ENCODE measurements at places on chromosomes 11 and 22.

GRCh38 chr11:22194907-22195306 lies 2.0 kb downstream of the ANO5 start:
- no peaks in the 10 kb centered on the region for H3K36me3 ChIP-seq
- H3K27me3 ChIP-seq = peaks cover 23% of the 10 kb centered on the region
- H3K4me1 ChIP-seq = no peaks in the 10 kb centered on the region
- DNase-seq = no peak
- H3K27ac ChIP-seq = no peak overlapping the region

GRCh38 chr11:19753451-19754106 lies 40.9 kb downstream of the NAV2 start:
- H3K4me1 ChIP-seq = no peaks in the 10 kb centered on the region
- no peak overlapping the region for H3K4me3 ChIP-seq
- peaks cover 2% of the 10 kb centered on the region for H3K27me3 ChIP-seq
- no peak overlapping the region for H3K27ac ChIP-seq
- DNase-seq = no peak

- peaks cover 32% of the 10 kb centered on the region for H3K4me1 ChIP-seq
- H3K4me3 ChIP-seq = no peak overlapping the region
- H3K27me3 ChIP-seq = no peaks in the 10 kb centered on the region
- H3K36me3 ChIP-seq = peaks cover 34% of the 10 kb centered on the region
- H3K27ac ChIP-seq = no peak overlapping the region
These were observed 3.9 kb downstream of the SMPD1 start for GRCh38 chr11:6393989-6394670.

DNA sequence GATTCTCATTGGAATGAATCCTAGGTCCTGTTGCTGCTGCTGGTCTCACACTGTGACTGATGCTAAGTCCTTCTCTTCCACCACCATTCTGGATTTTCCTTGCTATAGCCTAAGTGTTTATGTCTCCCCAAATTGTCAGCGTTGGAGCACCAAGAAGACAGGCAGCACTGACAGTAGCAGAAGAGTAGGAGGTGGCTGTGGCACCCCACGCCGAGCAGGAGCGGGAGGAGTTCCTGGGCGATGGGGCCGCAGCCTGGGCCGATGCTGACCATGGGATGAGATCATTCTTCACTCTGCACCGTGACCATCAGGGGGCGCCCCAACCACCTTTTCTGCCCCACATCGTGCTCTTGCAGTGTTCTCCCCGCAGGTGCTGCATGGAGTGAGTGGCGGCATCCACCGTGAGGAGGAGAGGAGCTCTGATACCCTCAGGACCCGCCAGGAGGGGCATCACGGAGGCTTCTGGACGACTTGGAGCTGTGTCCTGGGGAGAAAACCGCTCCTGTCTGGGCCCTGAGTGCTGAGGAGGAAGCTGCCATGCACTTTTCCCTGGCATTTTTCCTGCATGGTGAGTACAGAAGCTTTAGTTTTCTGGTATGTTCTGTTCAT lies 57.0 kb downstream of the LRRC74B start:
- H3K36me3 ChIP-seq = no peaks in the 10 kb centered on the region
- peak; percentile 61 for DNase-seq
- no peak overlapping the region for H3K27ac ChIP-seq
- H3K27me3 ChIP-seq = peaks cover 32% of the 10 kb centered on the region
- H3K4me1 ChIP-seq = peaks cover 8% of the 10 kb centered on the region
- H3K4me3 ChIP-seq = no peak overlapping the region

DNA sequence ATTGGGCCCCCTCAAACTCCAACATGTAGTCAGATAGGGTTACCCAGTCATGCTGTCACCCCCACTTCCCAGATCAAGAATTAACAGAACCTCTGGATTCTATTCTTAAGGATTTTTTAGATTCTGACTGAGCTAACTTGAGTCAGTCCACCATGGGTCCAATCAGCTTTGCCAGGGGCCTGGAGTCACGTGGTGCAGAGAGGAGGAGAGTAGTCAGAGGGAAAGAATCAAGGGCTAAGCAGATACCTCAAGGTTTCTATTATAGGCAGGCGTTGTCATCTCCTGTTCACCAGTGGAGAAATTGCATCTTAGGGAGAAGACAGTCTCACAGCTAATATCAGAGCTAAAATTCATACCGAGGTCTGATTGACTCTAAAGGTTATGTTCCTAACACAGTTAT lies 28.2 kb downstream of the FZD4 start:
- DNase-seq = no peak
- H3K4me1 ChIP-seq = no peaks in the 10 kb centered on the region
- H3K27me3 ChIP-seq = peaks cover 6% of the 10 kb centered on the region
- no peak overlapping the region for H3K27ac ChIP-seq

DNA sequence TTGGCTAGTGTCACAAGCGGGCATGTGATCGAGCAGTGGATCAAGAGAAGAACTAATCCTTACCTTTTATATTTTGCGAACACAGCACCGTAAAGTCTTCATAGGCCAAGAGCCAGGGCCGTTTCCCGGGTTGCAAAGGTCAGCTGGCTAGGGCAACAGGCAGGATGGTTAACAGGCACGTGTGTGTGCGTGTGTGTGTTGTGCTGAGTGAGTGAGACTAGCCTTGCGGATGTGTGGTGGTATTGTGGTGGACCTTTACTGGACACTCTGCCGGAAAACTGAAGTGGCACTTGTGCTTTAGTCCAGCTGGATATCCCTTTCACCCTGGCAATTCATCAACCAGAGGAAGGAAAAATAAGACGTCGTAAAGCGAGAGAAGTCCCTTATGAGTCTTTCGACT lies 176.7 kb downstream of the BCR start:
- DNase-seq = no peak
- peaks cover 19% of the 10 kb centered on the region for H3K27me3 ChIP-seq
- no peak overlapping the region for H3K4me3 ChIP-seq
- H3K36me3 ChIP-seq = no peaks in the 10 kb centered on the region

Data from activated T-helper 1 cell treated with anti-CD3 and anti-CD28 coated beads, Interleukin-12 subunit alpha, Interleukin-12 subunit beta, Interleukin-2, Interleukin-4 antibody, amounts not matched to agents 30 ng/mL and 10 ng/mL and 1 ng/mL, durations not matched to agents 14 hours and 24 hours and 36 hours (primary cell).